ENCODE measurements at places on chromosomes 5 and 9. TPM values are rescaled to one million over a fixed set of nuclear protein-coding genes. Genes with fewer than 3 reads are reported as not detected.

Gene KIAA0825
- total RNA-seq: 2.6 TPM

DNA sequence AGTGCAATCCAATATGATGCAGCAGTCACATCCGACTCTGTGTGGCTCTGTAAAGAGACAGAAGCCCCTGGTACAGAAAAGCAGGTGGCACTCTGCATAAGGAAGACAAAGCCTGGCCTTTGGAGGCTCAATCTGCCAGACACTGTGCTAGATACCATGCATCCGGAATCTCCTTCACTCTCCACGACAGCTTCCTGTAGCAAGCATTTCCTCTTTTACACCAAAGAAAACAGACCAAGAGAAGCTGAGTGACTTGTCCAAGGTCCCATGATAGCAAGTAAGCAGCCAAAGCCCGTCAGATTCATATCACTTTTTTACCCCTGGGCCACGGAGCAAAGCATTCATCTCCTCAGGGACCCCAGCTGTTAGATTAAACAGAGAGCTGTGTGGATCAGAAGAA, 64.2 kb upstream of the SMIM23 start:
- no peak for DNase-seq

DNA sequence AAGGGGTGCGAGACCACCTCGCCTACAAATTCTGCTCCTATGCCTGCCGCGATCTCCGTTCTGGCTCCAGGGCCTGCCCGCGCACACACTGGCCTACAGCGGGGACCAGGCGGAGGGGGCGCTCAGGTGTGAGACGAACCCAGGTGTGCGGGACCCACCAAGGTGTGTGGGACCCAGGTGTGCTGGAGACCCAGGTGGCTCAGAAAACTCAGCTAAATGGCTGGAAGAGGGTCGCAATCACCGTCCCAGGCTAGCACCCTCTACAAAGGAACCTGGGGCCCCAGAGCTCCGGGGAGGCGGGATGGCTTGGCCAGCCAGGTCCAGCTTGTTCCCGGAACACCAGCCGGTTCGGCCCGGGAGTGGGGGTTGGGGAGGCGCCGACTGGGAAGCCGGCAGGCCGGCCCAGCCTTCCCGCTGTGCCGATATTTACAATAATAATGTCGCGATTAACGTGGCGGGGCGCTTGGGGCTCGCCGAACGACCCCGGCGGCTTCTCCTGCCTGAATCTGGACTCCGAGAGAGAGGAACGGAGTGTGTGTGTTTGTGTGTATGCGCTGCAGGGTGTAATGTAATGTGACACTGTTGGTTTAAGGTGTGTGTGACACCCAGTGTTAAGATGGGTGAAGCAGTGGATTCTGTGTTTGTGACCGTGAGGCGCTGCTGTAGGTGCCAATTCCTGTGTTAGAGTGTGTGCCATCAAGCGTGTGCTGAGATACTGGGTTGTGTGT, 1.4 kb downstream of the PCDH1 start:
- DNase-seq: no peak

GRCh38 chr9:32487981-32488380, 38.0 kb downstream of the RIGI start:
- DNase-seq: no peak

Gene PCDHB14
- not detected for total RNA-seq

Gene SMARCA2
- total RNA-seq: 296 TPM

GRCh38 chr9:114968671-114969070, 38.3 kb upstream of the TNFSF8 start:
- DNase-seq: no peak
